ENCODE measurements at places on chromosomes 2 and 18.

GRCh38 chr18:13445241-13445897 lies 226.8 kb downstream of the LDLRAD4 start:
- no peak for DNase-seq

DNA sequence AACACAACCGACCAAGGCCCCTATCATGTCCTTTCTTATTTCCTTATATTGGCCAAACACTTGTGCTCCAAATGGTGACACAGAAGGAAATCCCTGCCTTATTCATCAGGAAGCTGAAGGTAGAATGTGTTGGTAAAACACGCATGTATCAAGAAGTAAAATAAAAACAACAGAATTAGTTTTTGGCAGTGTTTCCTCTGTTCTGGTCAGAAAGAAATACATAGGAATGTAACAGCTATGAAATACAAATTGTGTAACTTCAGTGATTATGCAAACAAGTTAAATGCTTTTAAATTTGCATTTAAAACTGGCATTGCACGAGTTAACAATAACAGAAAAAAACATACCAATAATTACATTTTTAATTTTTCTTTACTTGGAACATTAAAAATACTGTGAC lies 19.3 kb downstream of the ST6GAL2 start:
- no peak for DNase-seq

DNA sequence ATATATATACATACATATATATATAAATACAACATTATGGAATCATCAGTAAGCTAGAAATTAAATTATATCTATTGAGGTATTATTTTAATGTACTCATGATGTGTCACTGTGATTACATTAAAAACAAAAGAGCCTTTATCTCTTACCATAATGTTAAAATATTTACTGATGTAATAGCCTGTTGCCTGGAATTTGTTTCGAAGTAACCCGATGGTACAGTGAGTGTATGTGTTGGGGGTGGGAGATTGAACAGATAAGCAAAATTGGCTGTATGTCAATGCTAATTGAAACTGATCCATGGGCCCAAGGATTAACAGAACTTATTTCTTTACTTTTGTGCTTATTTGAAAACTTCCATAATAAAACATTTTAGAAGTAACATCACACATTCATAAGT lies 1473.2 kb downstream of the LRP1B start:
- no peak for DNase-seq

GRCh38 chr2:163247156-163247846 lies 408.7 kb upstream of the KCNH7 start:
- no peak for DNase-seq

DNA sequence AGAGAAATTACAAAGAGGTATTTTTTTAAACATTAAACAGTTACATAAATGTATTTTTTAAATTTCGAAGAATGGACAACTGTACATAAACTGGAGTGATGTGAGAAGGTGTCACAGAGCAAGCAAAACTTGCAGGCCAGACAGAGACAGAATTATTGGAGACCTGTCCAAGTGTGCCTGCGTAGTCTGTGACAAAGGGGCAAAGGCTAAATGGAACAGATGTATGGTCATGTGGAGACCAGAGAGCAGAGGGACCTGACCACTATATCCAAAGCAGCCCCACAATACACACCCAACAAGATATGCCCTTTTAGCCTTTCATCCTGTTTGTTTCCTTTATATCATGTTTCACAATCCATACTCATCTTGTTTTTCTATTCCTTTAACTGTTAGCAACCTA lies 225.3 kb upstream of the VWC2L start:
- DNase-seq: no peak

- DNase-seq: no peak
Observed at GRCh38 chr2:230589497-230590015, 123.1 kb upstream of the CAB39 start.

- DNase-seq: no peak
Observed at GRCh38 chr2:2326068-2327040, 4.7 kb downstream of the MYT1L start.
